ENCODE measurements at places on chromosomes 6 and 20. TPM values are rescaled to one million over a fixed set of nuclear protein-coding genes. Genes with fewer than 3 reads are reported as not detected.
A peak's percentile ranks its signal among the peaks of the same experiment; 100 is the strongest.

- H3K27ac ChIP-seq: no peak overlapping the region
- DNase-seq: no peak
- H3K36me3 ChIP-seq: peaks cover 25% of the 10 kb centered on the region
- no peaks in the 10 kb centered on the region for H3K27me3 ChIP-seq
- no peaks in the 10 kb centered on the region for H3K4me1 ChIP-seq
Observed at GRCh38 chr20:63746751-63747315, 7.3 kb downstream of the SLC2A4RG start.

DNA sequence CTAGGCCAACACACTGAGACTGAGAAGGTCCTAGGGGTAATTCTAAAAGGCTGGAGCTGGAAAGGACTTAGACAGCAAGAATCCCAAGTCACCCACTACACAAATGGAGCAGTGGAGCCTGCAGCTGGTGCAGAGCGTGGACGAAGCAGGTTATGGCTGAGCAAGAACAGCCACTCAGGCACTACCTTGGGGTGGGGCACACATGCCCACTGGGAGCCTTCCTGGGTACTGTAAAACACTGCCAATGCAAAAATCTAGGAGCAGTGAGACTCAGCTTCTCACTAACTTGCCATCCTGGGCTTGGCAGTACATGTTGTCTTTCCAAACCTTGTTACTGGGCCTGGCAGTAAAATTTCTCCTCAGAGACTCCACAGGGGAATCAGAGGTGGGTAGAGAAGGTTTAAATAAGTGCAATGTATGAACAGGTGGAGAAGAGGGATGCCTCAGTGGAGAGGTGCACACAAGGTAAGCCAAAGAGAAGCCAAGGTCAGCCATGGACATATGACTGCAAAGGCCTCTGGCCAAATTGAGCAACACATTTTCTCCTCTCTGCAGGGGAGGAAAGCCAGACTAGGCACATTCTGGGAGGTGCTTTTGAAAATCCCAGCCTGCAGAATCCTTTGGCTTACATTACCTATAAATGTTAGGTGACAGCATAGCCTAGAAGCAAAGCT lies 105.6 kb downstream of the TNFRSF21 start:
- peaks cover 66% of the 10 kb centered on the region for H3K4me1 ChIP-seq
- H3K36me3 ChIP-seq: peaks cover 5% of the 10 kb centered on the region
- H3K27me3 ChIP-seq: no peaks in the 10 kb centered on the region
- H3K27ac ChIP-seq: no peak overlapping the region

- no peak for DNase-seq
- H3K27me3 ChIP-seq: no peaks in the 10 kb centered on the region
- no peaks in the 10 kb centered on the region for H3K4me1 ChIP-seq
- H3K36me3 ChIP-seq: peaks cover 5% of the 10 kb centered on the region
- no peak overlapping the region for H3K27ac ChIP-seq
Observed at GRCh38 chr20:20604357-20604756, 108.1 kb downstream of the RALGAPA2 start.

DNA sequence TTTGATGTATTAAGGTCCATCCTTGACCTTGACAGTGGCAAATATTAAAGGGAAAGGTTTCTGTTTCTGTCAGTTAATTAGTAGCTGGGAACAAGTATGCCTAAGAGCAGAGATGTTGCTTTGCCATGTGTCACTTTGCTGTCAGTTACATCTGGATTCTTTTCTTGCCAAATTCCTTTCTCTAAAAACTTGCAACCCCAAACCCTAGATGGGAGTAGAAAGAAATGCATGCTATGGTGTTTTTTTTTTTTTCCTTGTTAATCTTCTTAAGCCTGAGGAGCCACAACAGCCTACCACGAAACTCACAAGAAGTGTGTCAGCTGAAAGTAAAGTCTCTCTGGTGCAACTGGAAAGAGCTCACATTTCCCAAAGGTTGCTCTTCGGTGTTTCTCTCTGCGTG lies 18.0 kb upstream of the CLDN20 start:
- H3K36me3 ChIP-seq: peaks cover 21% of the 10 kb centered on the region
- H3K4me3 ChIP-seq: no peak overlapping the region
- DNase-seq: no peak

DNA sequence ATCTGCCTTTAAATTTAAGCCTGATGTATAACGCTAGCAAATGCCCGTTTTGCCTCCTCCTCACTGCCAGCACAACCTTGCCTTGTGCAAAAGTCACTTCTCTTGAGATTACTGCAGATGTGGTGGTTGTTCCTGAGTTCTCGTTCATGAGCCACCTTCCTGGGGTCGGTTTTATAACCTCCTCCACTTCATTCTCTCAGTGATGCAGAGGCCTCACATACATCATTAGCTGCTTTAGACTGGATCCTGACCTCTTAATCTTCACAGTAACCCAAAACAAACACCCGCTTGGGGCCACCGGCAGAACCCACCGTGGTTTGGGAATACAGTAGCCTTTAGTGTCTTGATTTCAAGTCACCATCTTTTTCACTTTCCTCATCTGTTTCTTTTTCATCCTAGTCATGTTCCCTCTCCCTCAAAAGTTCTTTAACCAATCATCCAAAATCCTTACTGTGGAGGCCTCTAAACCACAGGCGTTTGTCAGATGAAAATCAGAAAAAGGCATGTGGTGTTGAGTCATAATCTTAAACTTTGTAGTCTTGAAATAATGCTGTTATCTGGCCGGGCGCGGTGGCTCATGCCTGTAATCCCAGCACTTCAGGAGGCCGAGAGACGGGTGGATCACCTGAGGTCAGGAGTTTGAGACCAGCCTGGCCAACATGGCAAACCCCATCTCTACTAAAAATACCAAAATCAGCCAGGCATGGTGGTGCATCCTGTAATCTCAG lies 430.3 kb upstream of the SOX4 start:
- H3K27me3 ChIP-seq: no peaks in the 10 kb centered on the region
- no peaks in the 10 kb centered on the region for H3K36me3 ChIP-seq
- no peak overlapping the region for H3K4me3 ChIP-seq
- peaks cover 16% of the 10 kb centered on the region for H3K4me1 ChIP-seq
- DNase-seq: no peak

GRCh38 chr6:143074670-143075318 lies 14.1 kb downstream of the AIG1 start:
- no peaks in the 10 kb centered on the region for H3K36me3 ChIP-seq
- no peak for DNase-seq
- H3K27me3 ChIP-seq: no peaks in the 10 kb centered on the region

- no peaks in the 10 kb centered on the region for H3K4me1 ChIP-seq
- H3K36me3 ChIP-seq: no peaks in the 10 kb centered on the region
- no peaks in the 10 kb centered on the region for H3K27me3 ChIP-seq
- no peak overlapping the region for H3K4me3 ChIP-seq
- no peak overlapping the region for H3K27ac ChIP-seq
- no peak for DNase-seq
Observed at GRCh38 chr20:50805349-50805684, 10.5 kb downstream of the BCAS4 start.

- DNase-seq: no peak
- peaks cover 12% of the 10 kb centered on the region for H3K4me1 ChIP-seq
- H3K36me3 ChIP-seq: no peaks in the 10 kb centered on the region
- no peak overlapping the region for H3K27ac ChIP-seq
- peaks cover 36% of the 10 kb centered on the region for H3K27me3 ChIP-seq
Observed at GRCh38 chr6:32815996-32816395, 806 bp downstream of the HLA-DOB start.

DNA sequence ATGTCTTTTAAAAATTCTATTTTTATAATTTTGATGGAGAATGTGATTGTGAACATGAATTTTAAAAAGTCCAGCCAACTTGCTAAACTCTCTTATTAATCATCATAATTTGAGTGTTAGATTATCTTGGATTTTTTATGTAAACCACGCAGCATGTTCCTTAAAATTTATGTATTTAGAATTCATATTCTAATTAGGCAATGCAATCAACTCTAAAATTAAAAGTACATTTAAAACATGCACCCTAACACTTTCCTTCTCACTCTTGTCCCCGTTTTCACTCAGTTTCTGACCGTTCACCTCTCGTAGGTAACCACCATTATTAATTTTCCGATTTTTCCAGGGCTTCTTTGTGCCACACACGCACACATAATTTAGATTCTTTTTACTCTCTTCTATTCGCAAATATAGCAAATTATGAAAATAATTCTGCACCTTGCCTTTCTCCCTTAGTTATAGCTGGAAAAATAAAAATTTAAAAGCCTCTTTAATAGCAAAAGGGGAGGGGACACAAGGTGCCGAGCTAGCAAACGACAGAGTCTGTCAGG lies 329 bp upstream of the ZKSCAN3 start:
- peak overlapping the region; percentile 96 for H3K27ac ChIP-seq
- H3K27me3 ChIP-seq: peaks cover 32% of the 10 kb centered on the region
- H3K36me3 ChIP-seq: peaks cover 14% of the 10 kb centered on the region

GRCh38 chr6:101883505-101883904 lies 490.0 kb downstream of the GRIK2 start:
- H3K4me1 ChIP-seq: peaks cover 9% of the 10 kb centered on the region
- no peaks in the 10 kb centered on the region for H3K27me3 ChIP-seq
- H3K36me3 ChIP-seq: no peaks in the 10 kb centered on the region
- H3K27ac ChIP-seq: no peak overlapping the region

DNA sequence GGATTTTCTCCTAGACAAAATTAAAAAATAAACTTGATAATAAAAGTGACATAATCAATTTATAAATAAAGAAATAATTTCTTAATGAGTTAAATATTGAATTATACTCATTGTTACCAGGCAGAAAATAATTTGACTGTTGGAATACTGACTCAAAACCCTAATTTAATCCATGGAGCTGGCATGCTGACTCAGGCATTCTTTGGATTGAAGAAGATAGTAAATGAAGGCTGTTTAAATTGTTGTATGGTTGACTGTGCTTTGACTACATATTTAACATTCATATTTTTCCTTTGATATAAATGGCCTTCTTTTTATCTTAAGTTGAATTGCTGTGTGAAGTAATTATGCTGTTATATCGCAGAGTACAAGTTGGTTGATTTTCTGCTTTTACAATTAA lies 11.7 kb downstream of the MANEA start:
- H3K27ac ChIP-seq: no peak overlapping the region
- peaks cover 13% of the 10 kb centered on the region for H3K4me1 ChIP-seq
- no peak overlapping the region for H3K4me3 ChIP-seq

- no peak overlapping the region for H3K4me3 ChIP-seq
- H3K36me3 ChIP-seq: no peaks in the 10 kb centered on the region
Observed at GRCh38 chr6:84137051-84137375, 90.4 kb downstream of the CEP162 start.

GRCh38 chr6:47245745-47246371 lies 63.8 kb downstream of the TNFRSF21 start:
- H3K27me3 ChIP-seq: no peaks in the 10 kb centered on the region
- H3K36me3 ChIP-seq: peaks cover 69% of the 10 kb centered on the region
- H3K4me3 ChIP-seq: no peak overlapping the region
- peaks cover 82% of the 10 kb centered on the region for H3K4me1 ChIP-seq
- no peak for DNase-seq
- H3K27ac ChIP-seq: peak overlapping the region; percentile 13

DNA sequence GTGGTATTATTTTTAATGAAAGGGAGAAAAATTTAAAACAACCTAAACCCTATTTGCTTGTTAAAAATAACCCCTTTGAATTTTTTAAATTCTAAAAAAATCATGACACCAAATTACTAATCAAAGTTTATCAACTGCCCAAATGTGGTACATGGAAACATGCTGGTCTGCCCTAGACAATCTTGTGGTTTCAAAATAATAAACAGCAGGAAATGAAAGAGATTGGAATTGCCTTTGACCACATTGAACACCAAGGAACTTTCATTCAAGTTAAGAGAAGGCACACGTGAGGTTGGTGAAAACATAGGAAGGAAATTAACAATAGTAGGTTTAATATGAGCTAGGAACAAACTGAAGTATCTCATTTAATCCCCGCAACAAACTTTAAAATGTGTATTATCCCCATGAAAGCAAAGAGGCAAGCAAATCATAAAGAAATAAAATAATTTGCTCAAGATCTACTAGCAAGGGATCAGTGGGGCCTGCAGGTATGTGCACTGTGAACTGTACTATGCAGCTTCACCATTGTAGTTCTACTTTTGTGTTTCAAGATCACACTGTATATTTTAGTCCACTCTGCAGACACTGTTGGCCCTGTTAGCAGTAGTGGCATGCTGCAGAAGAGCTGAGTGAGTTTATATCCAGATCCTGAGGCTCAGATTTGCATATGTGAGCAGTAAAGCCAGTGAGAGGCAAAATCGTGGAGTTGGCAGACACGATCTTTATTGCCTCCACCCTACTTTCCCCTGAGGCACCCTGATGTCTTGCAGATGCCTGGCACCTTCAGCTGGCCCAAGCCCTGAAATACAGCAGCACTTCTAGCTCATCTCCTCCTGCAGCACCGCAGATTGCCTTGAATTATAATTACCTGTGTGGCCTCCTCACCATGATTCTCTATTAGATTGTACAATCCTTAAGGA lies 157.8 kb upstream of the TENT5A start:
- no peak for DNase-seq
- no peaks in the 10 kb centered on the region for H3K36me3 ChIP-seq
- no peak overlapping the region for H3K4me3 ChIP-seq
- H3K27ac ChIP-seq: no peak overlapping the region
- no peaks in the 10 kb centered on the region for H3K4me1 ChIP-seq

DNA sequence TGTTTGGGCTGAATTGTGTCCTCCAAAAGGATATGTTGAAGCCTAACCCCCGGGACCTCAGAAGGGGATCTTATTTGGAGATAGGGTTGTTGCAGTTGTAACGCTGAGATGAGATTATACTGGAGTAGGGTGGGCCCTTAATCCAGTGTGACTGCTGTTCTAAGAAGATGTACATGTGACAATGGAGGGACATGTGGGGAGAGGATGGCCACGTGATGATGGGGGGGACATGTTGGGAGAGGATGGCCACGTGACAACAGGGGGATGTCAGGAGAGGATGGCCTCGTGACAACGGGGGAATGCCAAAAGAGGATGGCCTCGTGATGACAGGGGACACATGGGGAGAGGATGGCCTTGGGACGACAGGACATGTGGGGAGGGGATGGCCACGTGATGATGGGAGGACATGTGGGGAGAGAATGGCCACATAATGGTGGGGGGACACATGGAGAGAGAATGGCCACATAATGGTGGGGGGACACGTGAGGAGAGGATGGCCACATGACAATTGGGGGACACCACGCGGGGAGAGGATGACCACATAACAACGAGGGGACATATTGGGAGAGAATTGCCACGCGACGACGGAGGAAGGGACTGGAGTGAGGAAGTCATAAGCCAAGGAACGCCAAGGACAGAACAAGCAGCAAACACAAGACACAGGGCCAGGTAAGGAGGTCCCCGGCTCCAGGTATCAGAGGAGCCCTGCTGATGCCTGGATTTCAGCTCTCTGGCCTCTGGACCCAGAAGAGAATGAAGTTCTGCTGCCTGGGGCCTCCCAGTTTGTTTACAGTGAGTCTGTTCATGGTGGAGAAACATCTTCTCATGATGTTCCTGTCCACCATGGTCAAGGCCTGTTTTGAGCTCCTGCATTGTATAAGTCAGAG lies 29.2 kb downstream of the SYNJ2 start:
- no peaks in the 10 kb centered on the region for H3K27me3 ChIP-seq
- no peak for DNase-seq
- peak overlapping the region; percentile 7 for H3K4me3 ChIP-seq
- peaks cover 19% of the 10 kb centered on the region for H3K36me3 ChIP-seq

DNA sequence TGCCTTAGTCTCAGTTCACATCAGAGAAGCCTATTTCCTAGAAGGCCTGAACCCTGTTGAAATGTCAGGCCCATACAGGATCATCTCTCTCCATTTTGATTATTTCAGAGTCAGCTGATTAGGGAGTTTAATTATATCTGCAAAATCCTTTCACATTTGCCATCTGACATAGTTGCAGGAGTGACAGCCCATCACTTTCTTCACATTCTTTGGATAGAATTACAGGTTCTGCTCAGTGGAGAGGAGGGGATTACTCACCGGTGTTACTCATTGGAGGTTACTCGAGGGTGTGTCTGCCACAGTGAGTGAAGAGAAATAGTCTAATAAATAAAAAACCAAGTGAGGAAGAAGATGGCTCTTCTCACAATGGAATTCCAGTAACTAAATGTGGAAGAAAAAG lies 216.8 kb downstream of the TMEM242 start:
- no peak overlapping the region for H3K27ac ChIP-seq
- H3K36me3 ChIP-seq: no peaks in the 10 kb centered on the region
- H3K4me3 ChIP-seq: no peak overlapping the region
- peaks cover 12% of the 10 kb centered on the region for H3K4me1 ChIP-seq
- DNase-seq: peak; percentile 29

The SYCP2 gene
- 56.0 TPM for total RNA-seq
